GF-D8 (cell line): ENCODE measurements at places on chromosomes 3 and 15.

GRCh38 chr15:40050788-40051470, 11.9 kb upstream of the SRP14 start:
- DNase-seq, result no peak

GRCh38 chr3:172292422-172292821, 155.8 kb downstream of the GHSR start:
- no peak for DNase-seq

DNA sequence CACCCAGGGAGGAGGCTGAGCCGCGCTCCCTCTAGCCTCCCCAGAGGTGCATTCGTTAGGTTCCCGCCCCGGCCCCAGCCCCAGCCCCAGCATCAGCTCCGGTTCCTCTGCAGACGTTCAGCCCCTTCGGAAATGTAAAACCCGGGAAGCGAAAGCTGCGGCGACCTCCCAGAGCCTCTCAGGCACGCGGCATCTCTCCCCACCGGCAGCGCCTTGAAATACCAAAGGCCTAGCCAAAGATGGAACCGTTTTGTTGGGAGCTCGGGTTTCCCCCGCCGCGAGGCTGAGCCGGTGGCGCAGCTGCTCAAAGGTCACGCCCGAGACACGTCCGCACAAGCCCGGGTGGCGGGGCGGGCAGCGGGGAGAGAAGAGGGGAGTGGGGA, 77.8 kb upstream of the HES1 start:
- DNase-seq, result no peak

DNA sequence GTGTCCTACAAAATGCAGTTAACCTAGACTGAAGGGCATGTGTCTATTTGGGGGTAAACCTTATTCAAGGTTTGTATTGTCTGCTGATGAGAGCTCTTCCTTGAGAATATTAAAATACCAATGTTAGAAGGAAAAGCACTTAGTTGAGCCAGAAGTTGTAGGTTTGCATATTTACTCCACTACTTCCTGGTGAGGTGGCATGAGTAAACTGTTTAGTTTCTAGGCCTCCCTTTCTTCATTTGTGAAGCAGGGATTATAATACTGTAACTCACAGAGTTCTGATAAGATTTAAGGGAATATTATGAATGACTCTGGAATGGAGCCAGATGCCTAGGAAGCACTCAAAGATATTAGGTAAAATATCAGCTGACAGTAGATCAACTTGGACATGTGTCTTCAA, 46.7 kb downstream of the CD200R1L start:
- DNase-seq, result no peak

DNA sequence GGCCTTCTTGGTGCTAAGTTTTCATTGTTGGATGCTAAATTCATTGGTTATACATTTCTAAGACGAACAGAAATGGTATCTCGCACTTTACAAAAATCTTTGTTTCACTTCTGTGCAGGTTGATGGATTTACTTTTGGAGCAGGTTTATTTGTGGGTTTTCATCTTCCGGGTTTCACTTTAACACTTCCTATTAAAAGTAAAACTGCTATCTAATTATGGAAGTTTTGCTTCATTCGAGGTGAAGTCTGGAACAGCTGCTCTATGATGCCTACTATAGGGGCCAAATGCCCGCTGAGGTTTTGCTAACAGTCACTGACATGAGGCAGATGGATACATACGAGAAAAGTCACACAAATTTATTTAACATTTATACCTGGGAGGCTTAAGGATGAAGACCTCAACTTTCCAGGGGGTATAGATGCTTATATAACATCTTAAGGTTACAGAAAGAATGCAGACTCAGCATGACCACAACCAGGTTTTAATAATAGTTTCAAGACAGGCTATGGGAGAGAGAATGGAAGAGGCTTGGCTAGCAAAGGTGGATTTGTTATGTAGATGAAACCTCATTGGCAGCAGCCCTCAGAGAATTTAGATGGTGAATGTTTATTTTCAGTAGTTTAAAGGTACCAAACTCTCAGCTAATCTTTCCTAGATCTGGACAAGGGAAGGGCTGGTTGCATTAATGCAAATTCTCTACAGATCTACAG, 54.2 kb downstream of the OSTN start:
- no peak for DNase-seq

- no peak for DNase-seq
These were observed 38.2 kb downstream of the FEZF2 start for GRCh38 chr3:62335196-62335595.

- no peak for DNase-seq
These were observed 70.8 kb upstream of the ZBTB20 start for GRCh38 chr3:115217678-115218451.

DNA sequence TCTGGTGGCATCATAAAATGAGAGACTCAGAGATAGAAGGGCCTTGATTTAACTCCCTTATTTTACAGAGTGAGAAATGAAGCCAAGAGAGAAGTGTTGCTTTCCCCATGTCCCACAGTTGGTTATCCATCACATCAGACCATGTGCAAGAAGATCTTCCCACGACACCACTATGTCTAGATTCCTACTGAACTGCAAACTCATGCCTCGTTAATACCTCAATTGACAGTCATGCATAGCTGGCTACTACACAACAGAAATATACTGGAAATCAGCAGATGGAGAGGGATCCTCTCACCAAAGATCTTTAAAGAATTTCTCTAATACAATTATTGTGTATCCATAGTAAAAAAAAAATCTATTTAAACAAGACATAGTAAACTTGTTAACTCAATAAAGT, 33.3 kb downstream of the PEAK1 start:
- DNase-seq, result no peak

GRCh38 chr15:27587810-27588209, 511.3 kb downstream of the OCA2 start:
- no peak for DNase-seq

DNA sequence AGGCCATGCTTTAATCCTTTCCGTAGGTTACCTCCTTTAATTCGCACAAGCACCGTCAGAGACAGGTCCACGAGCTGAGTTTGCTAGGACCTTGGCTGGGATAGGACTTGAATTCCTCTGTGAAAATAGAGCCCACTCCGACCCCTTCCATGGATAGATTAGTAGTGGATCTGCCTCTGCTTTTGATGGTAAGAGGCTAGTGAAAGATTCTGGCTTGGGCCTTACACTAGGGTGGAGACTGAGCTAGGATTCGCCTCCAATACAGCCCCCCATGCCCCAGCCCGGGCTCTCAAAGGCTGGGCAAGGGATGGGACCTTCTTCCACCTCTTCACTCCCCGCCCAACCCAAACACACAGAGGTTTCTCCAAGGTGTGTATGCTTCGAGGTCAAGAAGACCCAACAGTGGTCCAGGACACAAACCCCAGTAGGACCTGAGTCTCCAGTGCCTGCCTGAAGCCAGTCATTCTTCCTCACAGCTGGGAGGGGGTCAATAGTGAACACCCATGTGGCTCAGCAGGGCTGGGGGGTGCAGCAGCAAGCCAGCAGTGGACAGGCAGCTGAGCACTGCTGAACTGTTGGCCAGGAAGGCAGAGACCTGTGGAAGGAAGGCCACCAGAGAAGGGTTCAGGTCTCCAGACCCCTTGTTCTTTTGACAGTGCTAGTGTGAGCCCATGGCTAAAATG, 75.7 kb downstream of the SPSB4 start:
- no peak for DNase-seq

- DNase-seq, result no peak
These were observed 66.4 kb upstream of the PPIB start for GRCh38 chr15:64229129-64229724.

DNA sequence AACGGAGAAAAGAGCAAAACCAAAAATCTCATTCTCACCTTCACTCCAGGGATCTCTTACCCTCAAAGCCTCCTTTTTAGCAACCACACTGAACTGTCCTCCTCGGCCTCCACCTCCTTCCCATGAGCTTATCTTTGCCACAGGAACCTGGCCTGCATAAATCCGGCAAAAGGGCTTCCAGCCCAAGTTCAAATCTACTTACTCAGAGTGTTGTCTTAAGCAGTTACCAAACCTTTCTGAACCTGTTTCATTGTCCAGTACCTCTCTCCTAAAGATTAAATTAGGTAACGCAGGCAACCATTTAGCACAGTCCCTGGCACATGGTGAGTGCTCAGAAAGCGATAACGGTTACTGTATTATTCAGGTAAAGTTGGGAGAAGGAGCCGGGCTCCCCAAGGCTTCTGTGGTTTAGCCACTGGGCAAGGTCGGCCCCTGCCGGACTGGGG, 777 bp downstream of the CIB1 start:
- DNase-seq, result no peak

DNA sequence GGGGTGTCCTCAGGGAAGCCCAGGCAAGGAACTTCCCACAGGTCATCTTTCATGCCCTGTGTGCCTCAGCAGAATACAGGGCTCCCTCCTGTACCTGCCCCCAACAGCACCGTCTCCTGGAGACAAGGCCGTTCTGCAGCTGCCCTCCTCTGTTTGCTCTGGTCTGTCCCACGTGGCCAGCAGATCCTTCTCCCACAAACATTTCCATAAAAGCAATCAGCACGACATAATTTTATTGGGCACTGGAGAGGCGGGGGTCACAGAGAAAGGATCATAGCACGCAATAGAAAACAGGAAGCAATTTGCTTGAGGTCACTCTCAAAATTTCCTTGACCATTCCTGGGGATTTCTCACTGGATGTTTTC, 29.4 kb downstream of the STARD5 start:
- DNase-seq, result peak; percentile 15

GRCh38 chr3:144275005-144275404, 303.4 kb downstream of the DIPK2A start:
- no peak for DNase-seq

GRCh38 chr15:98700519-98700918, 52.2 kb downstream of the IGF1R start:
- DNase-seq, result no peak

DNA sequence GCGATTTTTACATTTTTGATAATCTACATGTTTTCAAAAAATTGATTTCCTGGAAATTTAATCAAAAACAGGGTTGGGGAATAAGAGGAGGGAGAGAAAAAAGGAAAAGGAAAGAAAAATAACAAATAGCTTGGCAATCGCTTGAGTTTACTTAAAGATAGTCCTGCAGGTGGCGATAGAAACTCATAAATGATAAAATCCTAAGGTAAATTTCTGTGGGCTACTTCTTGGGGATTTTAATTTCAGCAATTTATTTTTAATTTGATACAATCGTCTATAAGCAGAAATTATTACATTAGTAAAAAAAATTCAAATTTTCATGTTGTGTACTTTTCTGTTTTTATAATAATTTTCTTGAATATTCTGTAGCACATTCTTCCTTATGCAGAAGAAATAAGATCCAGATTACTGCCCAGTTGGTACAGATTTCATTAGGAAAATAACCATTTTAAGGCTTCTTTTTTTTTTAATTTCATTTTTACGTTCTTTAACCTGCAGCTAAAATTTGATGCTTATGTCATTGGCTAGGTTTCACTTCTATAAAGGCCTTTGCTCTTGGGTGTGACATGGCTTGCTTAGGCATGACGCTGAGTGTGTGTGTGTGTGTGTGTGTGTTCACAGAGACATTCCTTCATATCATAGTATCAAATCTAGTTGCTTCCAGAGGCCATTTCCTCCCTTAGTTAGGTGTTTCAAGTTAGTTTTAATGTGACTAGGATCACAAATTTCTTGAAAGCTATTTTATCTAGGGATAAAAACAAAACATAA, 181.8 kb downstream of the MCTP2 start:
- no peak for DNase-seq

- no peak for DNase-seq
These were observed 107.8 kb upstream of the TGFBR2 start for GRCh38 chr3:30498587-30498967.

DNA sequence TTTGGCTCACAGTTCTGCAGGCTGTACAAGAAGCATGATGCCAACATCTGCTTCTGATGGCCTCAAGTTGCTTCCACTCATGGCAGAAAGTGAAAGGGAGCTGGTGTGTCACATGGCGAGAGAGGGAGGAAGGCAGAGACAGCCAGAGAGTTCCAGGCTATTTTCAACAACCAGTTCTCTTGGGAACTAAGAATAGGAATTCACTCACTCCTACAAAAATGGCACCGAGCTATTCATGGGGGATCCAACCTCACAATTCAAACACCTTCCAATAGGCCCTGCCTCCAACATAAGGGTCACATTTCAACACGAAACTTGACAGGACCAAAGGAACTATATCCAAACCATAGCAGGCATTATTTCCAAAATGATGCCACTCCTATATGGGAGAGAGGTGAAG, 299.5 kb upstream of the TGFBR2 start:
- DNase-seq, result no peak

DNA sequence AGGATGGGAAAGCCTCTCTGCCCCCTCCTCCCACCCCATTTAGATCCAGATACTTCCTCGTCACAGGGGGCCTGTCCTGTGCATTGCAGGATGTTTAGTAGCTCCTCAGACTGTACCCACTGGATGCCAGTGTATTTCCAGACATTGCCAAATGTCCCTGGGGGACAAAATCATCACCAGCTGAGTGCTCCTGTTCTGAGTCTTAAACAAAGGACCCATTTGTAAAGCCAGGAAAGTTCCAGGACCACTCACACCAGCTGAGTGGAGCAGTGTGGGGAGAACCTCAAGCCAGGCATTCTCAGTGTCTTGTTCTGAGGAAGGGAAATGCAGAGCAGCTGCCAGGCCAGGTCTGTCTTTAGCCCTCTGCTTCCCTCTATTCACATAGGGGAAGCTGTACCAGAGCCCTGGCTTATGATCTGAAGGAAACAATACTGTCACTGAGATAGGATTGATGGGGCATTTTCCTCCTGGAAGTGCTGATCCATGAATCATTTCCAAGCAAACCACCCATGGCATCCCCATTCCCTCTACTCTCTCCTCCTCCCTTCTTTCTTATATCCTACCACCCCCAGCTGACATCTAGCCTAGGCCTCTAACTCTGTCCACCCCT, 67.4 kb upstream of the MEX3B start:
- no peak for DNase-seq

- DNase-seq, result no peak
These were observed 12.5 kb downstream of the MAPK6 start for GRCh38 chr15:52031556-52031955.

DNA sequence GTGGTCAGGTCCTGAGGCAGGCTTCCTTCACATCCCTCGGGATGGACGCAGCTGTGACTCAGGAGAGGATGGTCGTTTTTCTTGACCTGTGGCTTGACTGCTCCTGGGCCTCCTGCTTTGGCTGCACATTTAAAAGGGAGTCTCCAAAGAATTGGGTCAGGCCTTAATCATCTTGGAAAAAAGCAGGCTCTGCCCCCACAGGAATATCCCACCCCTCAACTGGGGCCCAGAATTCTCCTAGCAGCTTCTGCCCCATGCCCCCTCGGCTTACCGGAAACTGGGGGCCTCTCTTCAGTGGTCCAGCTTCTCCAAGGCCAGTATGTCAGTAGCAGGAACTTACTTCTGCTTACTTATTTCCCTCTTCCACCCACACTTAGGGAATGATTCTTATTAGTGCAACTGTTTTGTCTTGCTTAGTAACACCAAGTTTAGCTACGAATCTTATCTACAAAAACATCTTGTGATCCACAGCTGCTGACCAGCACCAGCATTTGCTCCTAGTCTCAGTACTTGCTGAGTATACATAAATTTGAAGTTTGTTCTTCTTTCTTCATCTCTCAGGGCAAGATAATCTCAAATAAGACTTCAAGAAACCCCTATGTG, 35.7 kb downstream of the ATG7 start:
- DNase-seq, result peak; percentile 43

- DNase-seq, result no peak
These were observed 334.3 kb downstream of the ULK4 start for GRCh38 chr3:41627477-41628087.

- DNase-seq, result no peak
These were observed 16.4 kb downstream of the FAM107A start for GRCh38 chr3:58560771-58561311.
